Small intestine (tissue), 16 donors: ENCODE measurements at places on chromosomes 11 and 22. TPM values are rescaled to one million over a fixed set of nuclear protein-coding genes. Genes with fewer than 3 reads are reported as not detected.

- H3K27me3 ChIP-seq = no peaks in the 10 kb centered on the region
- no peak overlapping the region for H3K4me3 ChIP-seq
- no peaks in the 10 kb centered on the region for H3K4me1 ChIP-seq
- DNase-seq = no peak
- no peaks in the 10 kb centered on the region for H3K36me3 ChIP-seq
- H3K27ac ChIP-seq = no peak overlapping the region
Observed at GRCh38 chr11:113106507-113106906, 145.3 kb downstream of the NCAM1 start.

DNA sequence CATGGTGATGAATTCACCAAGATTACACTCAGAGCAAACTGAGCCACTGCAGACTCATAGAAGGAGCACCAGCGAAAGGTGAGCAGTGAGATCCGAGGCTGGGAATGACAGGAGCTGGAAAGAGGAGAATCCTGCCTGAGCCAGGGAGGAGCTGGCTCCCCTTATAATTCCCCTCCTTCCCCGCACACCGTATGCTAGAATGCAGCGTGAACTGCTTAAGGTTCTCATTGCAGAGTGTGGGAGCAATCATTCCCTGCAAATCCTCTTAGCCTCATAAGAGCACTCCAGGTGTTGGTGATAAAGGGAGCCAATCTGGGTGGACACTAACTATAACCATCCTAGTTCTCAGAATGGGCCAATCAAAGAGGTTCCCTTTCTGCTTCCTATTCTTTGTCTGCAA, 127.6 kb upstream of the TEAD1 start:
- no peak overlapping the region for H3K4me3 ChIP-seq
- H3K4me1 ChIP-seq = no peaks in the 10 kb centered on the region
- no peak for DNase-seq

The FOSL1 gene
- polyA plus RNA-seq = 0.04 TPM

The VSIG10L2 gene
- 0.01 TPM for polyA plus RNA-seq

The SLC35F2 gene
- polyA plus RNA-seq = 12.1 TPM

DNA sequence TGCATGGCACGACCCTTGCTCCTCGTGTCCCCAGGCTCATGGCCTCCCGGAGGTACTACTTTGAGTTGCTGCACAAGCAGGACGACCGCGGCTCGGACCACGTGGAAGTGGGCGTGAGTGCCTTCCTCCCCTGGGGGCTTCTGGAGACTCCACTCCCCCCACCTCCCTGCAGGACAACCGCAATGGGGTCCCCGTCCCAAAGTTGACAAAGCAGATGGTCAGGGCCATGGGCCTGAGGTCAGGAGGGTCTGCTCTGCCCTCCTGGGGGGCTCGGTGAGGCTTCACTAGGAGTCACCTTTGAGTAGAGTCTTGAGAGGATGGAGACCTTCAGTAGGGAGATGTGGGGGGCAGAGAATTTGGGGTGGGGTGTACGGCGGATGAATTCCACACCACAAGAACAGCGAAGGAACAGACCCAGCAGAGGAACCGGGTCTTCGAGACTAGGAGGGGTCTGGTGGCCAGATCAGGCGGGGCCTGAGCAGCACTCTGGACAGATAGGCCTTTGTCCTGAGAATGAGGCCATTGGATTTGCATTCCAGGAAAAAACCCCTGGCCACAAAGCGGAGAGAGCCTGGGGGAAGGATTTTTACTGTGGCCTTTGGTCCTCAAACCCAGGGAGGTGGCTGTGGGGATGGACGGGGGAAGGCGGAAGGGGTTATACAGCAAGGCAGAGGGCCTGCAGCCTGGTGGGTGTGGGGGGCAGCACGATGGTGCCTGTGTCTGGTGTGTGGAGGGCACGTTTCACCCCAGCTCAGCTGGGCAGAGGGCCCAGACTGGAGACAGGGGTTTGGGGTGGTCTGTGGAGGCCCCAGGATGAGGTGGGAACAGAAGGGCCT, 4.6 kb downstream of the B4GALNT4 start:
- no peak overlapping the region for H3K4me3 ChIP-seq
- DNase-seq = no peak
- H3K36me3 ChIP-seq = no peaks in the 10 kb centered on the region
- no peaks in the 10 kb centered on the region for H3K27me3 ChIP-seq

DNA sequence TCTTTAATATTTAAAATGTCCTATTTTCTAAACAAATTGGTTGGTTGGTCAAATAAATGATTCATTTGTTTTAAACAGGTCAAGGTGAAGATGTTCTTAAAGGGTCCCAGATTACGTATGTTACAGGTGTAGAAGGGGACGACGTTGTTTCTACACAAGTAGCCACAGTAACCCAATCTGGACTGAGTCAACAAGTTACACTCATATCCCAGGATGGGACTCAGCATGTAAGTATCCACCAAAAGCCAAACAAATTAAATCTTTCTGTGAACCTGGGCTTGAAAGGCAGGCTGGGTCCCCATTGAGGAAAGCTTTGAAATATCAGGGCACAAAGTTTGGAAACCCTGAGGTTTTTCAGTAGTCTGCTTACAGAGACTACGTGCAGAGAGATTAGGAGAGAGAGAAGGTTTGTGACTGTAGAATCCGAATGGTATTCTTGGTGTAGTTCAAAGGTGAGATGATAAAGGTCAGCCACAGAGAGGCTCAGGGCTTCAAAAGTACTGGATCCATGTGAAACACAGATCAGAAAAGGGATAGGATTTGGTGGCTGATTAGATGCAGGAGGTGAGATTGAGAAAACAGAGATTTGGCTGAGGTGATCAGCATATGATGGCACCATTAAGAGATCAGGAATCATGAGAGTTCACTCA, 51.7 kb downstream of the ZNF143 start:
- H3K4me3 ChIP-seq = no peak overlapping the region
- H3K4me1 ChIP-seq = peaks cover 3% of the 10 kb centered on the region
- no peak overlapping the region for H3K27ac ChIP-seq
- no peaks in the 10 kb centered on the region for H3K27me3 ChIP-seq

The ZNF280B gene
- polyA plus RNA-seq = 0.31 TPM

The FXYD6 gene
- polyA plus RNA-seq = 35.0 TPM

The B3GAT1 gene
- polyA plus RNA-seq = not detected

The RFPL3 gene
- not detected for polyA plus RNA-seq

GRCh38 chr11:6611092-6611962, 689 bp downstream of the TAF10 start:
- H3K27me3 ChIP-seq = no peaks in the 10 kb centered on the region
- H3K27ac ChIP-seq = peak overlapping the region; percentile 83
- peaks cover 61% of the 10 kb centered on the region for H3K36me3 ChIP-seq
- peak; percentile 19 for DNase-seq
- H3K4me3 ChIP-seq = peak overlapping the region; percentile 79

- peaks cover 10% of the 10 kb centered on the region for H3K4me1 ChIP-seq
- no peaks in the 10 kb centered on the region for H3K27me3 ChIP-seq
- peak overlapping the region; percentile 100 for H3K27ac ChIP-seq
- peak; percentile 51 for DNase-seq
Observed at GRCh38 chr22:32475468-32476010, 928 bp downstream of the FBXO7 start.

DNA sequence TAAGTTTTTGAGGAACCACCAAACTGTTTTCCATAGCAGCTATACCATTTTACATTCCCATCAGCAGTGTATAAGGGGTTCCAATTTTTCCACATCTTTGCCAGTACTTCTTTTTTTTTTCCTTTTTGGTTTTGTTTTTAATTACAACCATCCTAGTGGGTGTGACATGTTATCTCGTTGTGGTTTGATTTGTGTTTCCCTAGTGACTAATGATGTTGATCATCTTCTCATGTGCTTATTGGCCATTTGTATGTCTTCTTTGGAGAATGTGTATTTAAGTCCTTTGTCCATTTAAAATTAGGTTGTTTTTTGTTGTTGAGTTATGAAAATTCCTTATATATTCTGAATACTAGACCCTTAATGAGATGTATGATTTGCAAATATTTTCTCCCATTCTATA, 59.3 kb downstream of the STIM1 start:
- H3K27me3 ChIP-seq = no peaks in the 10 kb centered on the region
- no peaks in the 10 kb centered on the region for H3K4me1 ChIP-seq
- H3K4me3 ChIP-seq = no peak overlapping the region

The HBB gene
- 18.8 TPM for polyA plus RNA-seq

The DDI1 gene
- not detected for polyA plus RNA-seq

The PLA2G3 gene
- not detected for polyA plus RNA-seq

- no peak overlapping the region for H3K27ac ChIP-seq
- H3K36me3 ChIP-seq = no peaks in the 10 kb centered on the region
Observed at GRCh38 chr11:71935338-71935925, 6.6 kb downstream of the RNF121 start.

DNA sequence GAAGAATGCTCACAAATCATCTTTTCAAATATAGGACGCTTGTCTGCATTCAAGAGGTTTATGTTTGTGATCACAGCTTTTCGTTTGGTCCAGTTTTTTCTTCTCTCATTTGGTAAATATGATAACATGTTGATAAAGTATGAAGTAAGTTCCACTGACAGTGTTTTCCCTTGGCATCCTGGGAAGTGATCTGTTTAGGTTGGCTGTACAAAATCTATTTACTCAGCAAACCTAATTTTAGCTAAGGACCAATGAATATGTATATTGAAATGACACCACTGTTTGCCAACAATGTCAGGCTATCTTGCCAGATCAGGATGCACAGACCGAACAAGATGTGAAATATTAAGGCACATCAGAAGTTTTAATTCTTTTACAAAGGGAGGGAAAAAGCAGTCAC, 1230.8 kb downstream of the LRRC4C start:
- no peaks in the 10 kb centered on the region for H3K36me3 ChIP-seq
- no peaks in the 10 kb centered on the region for H3K27me3 ChIP-seq
- no peak for DNase-seq
- H3K4me3 ChIP-seq = no peak overlapping the region
- H3K27ac ChIP-seq = no peak overlapping the region
- no peaks in the 10 kb centered on the region for H3K4me1 ChIP-seq
